ENCODE measurements at places on chromosomes 6 and 20.

GRCh38 chr20:3802524-3803239 lies 6.6 kb downstream of the CDC25B start:
- no peak for DNase-seq

DNA sequence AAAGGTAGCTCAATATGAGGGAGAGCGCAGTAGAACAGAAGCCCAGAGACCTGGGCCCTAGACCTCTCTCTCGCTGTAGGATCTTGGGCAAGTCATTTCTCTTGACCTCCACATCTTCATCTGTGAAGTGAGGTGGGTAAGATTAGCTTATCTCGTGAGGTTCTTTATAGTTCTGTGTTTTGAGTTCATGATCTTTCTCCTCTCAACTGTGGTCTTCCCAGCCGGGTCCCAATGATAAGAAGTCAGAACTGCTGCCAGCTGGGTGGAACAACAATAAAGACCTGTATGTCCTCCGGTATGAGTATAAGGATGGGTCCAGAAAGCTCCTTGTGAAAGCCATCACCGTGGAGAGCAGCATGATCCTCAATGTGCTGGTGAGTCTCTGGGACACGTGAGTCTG lies 6.9 kb downstream of the PSMF1 start:
- DNase-seq, result no peak

GRCh38 chr6:10205120-10205519 lies 209.8 kb downstream of the TFAP2A start:
- no peak for DNase-seq

DNA sequence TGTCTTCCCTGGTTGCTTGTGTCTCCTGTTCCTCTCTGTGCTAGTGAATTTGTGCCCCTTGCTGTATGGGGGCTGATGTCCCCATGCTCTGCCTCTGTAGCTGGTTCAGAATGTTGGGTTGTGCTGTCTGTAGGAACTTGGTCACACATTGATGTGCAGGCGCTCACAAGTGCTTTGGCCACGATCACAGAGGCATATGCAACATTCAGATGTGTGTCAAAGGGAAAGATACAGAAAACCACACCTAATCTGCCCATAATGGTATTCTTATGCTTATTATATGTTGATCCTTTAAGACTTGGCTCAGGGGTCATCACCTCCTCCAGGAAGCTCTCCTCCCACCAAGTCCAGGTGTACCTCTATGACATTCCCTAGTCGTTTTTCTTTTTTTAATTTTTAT lies 17.1 kb upstream of the DHX35 start:
- DNase-seq, result no peak

DNA sequence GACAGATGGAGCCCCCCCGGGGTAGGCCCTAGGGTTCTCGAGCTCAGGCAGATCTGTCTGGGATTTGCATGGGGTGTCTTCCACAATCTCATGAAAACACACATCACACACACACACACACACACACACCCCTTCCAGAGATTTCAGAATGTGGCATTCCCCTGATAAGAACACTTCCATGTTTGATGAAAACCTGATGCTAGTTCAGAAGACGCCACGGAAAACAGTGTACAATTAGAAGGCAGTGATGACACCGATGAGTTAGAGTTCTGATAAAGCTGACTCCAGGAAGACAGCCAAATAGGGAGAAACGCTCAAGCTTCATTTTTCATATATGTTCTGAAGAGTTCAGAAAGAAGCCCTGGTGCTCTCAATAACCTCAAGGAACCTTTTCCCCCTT lies 438.7 kb upstream of the JARID2 start:
- DNase-seq, result no peak

Measured in CD4-positive, alpha-beta T cell treated with Interleukin-15 for 1 hour (primary cell).